Motor neuron (in vitro differentiated cells): ENCODE measurements at places on chromosomes 12 and 14.

GRCh38 chr14:77663293-77663692 lies 44.5 kb downstream of the ALKBH1 start:
- ATAC-seq: peak; percentile 55

- no peak for ATAC-seq
Observed at GRCh38 chr14:61756135-61756534, 6.1 kb upstream of the SNAPC1 start.

- ATAC-seq: no peak
Observed at GRCh38 chr14:24185026-24185425, 3.6 kb downstream of the IPO4 start.

DNA sequence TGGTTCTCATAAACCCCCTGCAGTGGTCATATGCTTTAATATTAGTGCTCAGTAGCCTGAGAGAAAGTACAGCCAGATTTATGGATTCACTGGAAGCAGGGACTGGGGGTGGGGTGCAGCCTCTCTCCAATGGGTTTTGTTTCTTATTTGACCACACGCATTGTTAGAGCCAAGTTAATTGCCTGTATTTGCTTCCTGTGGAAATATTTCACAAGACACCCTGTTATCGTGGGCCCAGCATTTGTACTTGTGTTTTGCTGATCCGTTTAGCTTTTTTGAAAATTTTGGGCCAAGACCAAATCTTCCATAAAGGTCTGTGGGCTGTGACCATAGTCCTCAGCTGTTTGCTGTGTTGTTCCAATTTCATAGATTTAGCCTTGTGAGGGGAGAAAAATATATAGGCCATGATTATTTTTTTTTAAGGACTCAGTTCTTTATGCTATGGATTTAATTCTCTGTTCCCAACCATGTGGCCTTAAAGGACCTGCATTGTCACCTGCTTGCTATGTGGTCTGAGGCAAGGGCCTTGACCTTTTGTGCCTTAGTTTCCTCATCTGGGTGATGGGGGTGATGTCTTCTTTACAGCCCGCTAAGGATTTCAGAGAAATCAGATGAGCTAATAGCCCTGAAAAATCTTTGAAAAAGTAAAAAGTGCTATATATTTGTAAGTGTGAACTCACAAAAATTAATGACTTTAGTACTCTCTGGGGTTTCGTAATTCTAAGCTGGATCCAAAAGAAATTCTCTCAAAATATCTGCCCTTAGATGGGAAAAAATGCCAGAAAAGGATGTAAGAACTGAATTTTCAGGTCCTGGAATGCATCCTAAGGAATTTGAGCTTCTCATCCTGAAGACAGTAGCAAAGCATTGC lies 370.2 kb downstream of the DPF3 start:
- no peak for ATAC-seq

DNA sequence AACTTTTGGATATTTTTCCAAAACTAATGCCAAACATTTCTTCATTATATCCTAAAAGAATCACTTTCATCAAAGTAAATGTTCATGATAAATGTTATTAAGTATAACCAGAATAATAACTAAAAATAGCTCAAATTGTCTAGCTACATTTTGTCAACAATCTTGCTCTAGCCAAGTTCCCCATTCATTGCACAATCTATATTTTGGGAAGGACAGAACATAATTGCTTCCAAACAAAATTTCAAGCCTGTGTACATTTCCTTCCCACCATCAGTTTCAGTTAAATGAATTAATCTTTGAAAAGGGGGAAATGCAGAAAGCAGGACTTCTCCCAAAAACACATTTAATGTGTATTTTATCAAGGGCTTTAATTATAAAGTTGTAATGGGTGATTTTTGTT lies 98.0 kb upstream of the PLEKHG7 start:
- no peak for ATAC-seq

GRCh38 chr14:61380984-61381383 lies 59.6 kb downstream of the PRKCH start:
- no peak for ATAC-seq

GRCh38 chr12:24109381-24110039 lies 160.0 kb upstream of the SOX5 start:
- ATAC-seq: no peak

DNA sequence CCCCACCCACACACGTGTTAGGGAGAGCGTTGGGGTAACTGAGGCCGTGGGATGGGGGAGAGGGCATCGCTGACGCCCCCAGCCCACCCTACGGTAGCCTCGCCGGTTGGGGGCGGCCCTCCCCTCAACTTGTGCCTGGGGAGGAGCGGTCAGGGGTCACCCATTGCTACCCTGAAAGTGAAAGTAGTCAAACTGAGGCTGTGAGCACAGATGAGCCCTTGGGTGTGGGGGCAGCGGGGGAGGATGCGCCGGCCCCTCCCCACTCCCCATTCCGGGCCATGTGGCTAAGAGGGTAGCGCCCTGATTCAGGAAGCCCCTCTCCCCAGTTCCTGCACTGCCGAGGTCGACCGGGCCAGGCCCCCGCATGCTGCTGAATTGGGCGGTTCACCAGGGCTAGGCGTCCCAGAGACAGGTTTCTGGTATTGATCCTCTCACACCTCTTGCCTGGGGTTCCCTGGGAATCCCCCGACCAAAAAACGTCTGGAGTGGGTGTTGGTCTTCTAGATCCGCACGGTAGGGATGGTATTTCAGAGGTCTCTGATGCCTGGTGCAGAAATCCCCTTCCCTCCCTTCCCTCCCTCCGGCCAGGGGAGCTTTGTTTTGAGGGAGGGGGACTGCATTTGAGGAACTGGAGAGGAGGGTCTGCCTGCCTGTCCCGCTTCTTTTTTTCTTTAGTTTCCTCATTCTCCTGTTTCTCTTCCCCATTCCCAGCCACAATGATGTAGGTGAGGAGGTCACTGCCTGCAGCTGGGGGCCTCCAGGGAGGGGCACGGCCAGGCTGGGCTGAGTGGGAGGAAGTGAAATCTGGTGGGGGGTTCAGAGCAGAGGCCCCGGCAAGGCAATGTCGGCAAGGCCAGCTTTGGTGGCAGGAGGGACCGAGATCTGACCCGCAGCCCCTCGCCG lies 1.0 kb downstream of the SH2B3 start:
- ATAC-seq: no peak

- ATAC-seq: no peak
Observed at GRCh38 chr12:119589097-119589496, 4.5 kb upstream of the TMEM233 start.

GRCh38 chr12:27534060-27534764 lies 10.2 kb downstream of the PPFIBP1 start:
- no peak for ATAC-seq

DNA sequence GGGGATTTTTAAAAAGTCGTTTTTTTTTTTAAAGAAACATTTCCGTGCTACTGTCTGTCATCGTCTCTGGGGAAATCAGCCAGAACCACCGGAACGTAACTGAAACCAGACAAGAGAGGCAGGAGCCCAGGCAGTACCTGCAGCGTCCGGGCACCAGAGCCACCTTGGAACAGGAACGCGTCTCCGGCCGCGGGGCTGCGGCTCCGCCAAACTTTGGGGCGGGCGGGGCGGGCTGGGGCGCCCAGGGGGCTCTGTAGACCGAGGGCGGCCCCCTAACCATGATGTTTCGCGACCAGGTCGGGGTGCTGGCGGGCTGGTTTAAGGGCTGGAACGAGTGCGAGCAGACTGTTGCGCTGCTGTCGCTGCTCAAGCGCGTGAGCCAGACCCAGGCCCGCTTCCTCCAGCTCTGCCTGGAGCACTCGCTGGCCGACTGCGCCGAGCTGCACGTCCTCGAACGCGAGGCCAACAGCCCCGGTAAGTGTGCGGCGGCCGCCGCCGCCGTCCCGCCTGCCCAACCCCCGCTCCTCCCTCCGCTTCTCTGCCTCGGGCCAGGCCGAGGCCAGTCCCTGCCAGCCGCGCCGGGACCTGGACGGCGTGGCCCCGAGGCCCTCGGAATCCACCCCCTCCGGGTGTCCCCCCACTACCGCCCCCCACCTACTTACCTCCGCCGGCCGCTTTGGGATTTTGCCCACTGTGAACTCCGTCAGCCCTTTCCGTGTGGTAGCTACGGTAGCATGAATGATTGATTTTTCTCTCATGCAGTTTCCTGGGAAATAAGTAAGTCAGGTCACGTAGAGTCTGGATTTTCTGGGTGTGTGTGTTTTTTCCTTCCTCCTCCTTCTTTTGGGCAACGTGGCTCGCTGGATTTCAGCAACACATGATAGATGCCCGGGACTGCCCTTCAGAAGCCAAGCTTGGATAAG lies 972 bp downstream of the SAMD4A start:
- peak; percentile 1 for ATAC-seq

DNA sequence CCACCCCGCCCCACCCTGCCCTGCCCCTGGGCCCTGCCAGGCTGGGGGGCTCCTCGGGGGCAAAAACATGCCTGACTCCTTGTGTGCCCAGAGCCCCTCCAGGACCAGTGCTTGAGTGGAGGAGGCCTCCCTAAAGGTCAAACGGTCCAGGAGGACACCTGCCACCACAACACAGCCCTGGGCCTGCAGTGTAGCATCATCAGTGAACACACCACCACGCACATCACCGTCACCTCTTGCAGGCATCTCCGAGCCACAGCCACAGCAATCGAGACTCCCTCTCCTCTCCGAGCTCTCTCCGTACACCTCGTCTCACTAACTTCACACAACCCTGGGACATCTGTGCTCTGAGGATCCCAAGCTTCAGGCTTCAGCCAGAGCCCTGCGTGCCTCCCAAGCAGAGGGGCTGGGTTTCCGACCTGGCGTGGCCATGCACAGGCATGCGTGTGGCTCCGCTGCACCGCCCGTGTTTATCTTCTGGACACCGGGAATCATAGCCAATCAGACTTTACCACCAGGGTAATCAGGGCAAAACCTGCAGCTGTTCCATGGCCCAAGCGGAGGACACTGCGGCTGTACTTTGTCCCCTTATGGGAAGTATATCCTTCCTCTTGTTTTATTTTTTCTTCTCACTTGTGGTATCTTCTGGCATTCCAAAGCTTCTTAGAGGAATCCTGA lies 6.2 kb upstream of the DIO3 start:
- no peak for ATAC-seq

DNA sequence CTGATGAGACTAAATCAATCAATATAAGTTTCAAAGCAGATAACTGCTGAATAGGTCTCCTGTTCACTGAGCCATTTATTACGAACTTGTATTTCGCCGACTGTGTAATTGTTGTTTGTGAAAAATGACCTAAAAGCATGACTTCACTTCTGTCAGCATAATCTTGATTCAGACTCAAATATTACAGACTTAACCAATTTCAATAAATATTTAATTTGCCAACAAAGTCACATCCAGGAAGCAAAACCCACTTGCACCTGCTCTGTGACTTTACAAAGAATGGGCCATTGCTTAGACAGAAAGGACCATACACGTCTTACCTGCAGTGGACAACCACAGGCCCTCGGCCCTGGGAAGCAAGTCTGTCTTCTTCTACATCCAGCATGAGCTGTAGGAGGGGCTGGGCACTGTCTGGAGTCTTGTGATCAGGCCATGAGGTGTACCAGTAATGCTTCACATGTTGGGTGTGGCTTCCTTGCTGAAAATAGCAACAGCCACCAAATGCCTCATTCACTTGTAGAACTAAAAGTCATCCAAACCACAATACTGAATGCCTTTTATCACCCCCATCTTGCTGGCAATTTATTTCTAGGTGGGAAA lies 23.5 kb upstream of the PTPRB start:
- ATAC-seq: peak; percentile 27

- no peak for ATAC-seq
Observed at GRCh38 chr14:72024043-72024407, 91.8 kb downstream of the RGS6 start.

GRCh38 chr12:13373803-13374202 lies 177.3 kb downstream of the EMP1 start:
- no peak for ATAC-seq

DNA sequence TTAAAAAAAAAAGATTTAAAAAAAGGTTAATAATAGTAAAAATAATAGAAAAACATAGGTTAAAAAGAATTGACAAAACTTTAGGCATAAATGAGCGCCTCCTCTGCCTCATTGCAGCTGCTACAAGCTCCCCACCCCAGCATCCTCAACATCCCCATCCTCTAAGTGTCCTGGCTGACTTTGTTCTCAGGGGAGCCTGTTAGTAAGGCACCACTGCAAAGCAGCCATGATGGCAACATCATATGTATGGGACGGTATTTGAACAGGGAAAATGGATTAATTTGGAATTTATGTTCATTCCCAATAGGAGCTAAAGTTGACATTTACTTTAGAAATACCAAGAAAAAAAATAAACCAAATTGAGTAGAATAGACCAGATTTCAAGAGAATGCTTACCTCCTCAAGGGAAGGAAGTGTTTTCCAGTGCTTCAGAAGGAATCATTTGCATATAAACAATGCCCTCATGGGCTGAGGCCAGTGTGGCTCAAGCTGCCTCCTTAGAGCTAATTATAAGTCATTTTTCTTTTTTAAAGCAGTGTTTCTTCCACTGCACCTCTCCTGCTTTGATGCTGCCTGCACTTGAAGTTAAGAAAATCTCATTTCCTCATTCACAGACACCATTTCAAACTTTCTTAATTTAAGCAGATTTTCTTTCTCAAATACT lies 59.6 kb downstream of the DACT1 start:
- no peak for ATAC-seq

DNA sequence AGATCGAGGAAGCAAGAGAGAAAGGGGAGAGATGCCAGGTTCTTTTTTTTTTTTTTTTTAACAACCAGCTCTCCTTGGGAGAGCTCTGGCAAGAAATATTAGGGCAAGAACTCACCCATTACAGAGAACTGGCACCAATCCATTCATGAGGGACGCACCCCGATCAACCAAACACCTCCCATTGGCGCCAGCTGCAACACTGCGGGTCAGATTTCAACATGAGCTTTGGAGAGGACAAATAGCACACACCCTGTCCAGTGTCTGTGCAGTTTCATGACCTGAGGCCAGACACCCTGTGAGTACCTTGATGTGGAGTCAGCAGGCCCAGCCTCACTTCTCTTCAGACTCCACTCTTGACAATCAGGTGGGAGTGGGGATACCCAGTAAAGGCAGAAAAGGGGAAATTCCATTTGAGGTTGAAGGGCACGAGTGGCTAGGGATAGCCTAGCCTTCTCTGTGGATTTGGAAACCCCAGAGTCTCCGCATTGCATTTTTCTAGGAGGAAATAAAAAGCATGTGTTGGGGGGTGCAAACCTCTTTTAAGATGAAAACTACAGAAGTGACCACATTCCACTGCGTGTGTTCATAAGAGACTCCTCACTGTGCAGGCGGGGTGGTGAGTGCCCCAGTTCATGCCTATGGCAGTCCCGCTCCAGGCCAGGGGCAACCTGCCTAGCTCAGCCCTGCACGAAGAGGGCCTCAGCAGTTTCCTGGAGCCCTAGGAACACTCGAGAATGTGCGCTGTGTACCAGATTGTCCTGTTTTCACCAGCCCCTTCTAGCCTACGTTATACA lies 42.4 kb upstream of the GPATCH2L start:
- no peak for ATAC-seq

DNA sequence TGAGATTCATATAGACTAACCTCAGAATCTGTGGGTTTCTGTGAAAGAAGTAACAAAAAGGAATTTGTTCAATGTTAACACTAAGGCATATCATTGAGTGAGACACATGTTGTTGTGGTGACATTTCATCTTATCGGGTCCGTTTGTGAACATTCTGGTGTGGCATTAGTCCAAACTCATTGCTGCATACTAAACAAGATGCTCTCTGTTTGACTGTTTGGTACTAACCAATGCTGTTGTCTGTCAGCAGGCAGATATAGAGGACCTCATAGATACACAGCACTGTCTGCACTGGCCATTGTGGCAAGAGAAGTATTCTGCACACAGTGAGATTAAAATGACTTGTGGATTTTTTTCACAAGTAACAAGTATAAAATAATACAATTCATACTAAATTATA lies 41.2 kb downstream of the SLC25A21 start:
- ATAC-seq: no peak
